ENCODE measurements at places on chromosomes 3 and 15. TPM values are rescaled to one million over a fixed set of nuclear protein-coding genes. Genes with fewer than 3 reads are reported as not detected.

The DUSP7 gene
- 41.3 TPM for total RNA-seq

The PCSK6 gene
- total RNA-seq: 1.1 TPM

The DAZL gene
- not detected for total RNA-seq

The RAB6B gene
- total RNA-seq: 0.23 TPM

The CHDH gene
- total RNA-seq: 0.72 TPM

The CHRNA7 gene
- total RNA-seq: 0.16 TPM

The SPSB4 gene
- not detected for total RNA-seq

The SLC12A8 gene
- total RNA-seq: not detected

The FAM174B gene
- total RNA-seq: 4.2 TPM

The HEG1 gene
- 27.0 TPM for total RNA-seq

The PATL2 gene
- total RNA-seq: 43.5 TPM

The IL20RB gene
- total RNA-seq: 2.0 TPM

- H3K4me3 ChIP-seq: no peak overlapping the region
- H3K27me3 ChIP-seq: peaks cover 9% of the 10 kb centered on the region
- H3K4me1 ChIP-seq: peaks cover 14% of the 10 kb centered on the region
- H3K36me3 ChIP-seq: no peaks in the 10 kb centered on the region
- DNase-seq: no peak
- H3K27ac ChIP-seq: no peak overlapping the region
These were observed 4.4 kb downstream of the ALPK3 start for GRCh38 chr15:84821501-84822021.

- no peaks in the 10 kb centered on the region for H3K4me1 ChIP-seq
- H3K27ac ChIP-seq: no peak overlapping the region
- H3K36me3 ChIP-seq: no peaks in the 10 kb centered on the region
- no peak for DNase-seq
These were observed 162.8 kb upstream of the PEX5L start for GRCh38 chr3:180199417-180199995.

DNA sequence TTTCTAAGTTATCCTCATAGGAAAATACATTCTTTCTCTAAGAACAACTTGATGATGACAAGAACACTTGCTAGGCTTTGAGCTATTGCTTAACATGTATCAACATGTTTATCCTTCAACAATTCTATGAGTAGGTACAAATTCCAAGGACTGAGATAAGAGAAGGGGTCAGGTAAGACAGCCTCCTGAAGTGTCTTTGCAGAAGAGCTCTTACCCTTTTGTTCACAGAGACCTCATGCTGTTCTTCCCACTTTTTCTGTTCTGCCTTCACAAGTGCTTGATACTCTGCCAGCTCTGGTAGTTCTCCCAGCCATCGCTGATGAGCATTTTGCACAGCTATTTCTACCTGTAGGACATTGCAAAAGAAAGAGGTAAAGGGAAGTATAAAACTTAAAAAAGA lies 50.9 kb downstream of the CEP152 start:
- H3K4me1 ChIP-seq: no peaks in the 10 kb centered on the region
- H3K36me3 ChIP-seq: no peaks in the 10 kb centered on the region
- H3K27ac ChIP-seq: no peak overlapping the region
- DNase-seq: no peak
- H3K27me3 ChIP-seq: no peaks in the 10 kb centered on the region

GRCh38 chr15:87489456-87489855 lies 767.1 kb downstream of the NTRK3 start:
- H3K36me3 ChIP-seq: no peaks in the 10 kb centered on the region
- no peaks in the 10 kb centered on the region for H3K27me3 ChIP-seq
- no peak overlapping the region for H3K27ac ChIP-seq
- H3K4me1 ChIP-seq: no peaks in the 10 kb centered on the region
- no peak for DNase-seq

- no peaks in the 10 kb centered on the region for H3K36me3 ChIP-seq
- no peaks in the 10 kb centered on the region for H3K4me1 ChIP-seq
- peaks cover 2% of the 10 kb centered on the region for H3K27me3 ChIP-seq
- no peak for DNase-seq
- no peak overlapping the region for H3K4me3 ChIP-seq
These were observed 39.0 kb downstream of the KIF9 start for GRCh38 chr3:47243419-47244147.

DNA sequence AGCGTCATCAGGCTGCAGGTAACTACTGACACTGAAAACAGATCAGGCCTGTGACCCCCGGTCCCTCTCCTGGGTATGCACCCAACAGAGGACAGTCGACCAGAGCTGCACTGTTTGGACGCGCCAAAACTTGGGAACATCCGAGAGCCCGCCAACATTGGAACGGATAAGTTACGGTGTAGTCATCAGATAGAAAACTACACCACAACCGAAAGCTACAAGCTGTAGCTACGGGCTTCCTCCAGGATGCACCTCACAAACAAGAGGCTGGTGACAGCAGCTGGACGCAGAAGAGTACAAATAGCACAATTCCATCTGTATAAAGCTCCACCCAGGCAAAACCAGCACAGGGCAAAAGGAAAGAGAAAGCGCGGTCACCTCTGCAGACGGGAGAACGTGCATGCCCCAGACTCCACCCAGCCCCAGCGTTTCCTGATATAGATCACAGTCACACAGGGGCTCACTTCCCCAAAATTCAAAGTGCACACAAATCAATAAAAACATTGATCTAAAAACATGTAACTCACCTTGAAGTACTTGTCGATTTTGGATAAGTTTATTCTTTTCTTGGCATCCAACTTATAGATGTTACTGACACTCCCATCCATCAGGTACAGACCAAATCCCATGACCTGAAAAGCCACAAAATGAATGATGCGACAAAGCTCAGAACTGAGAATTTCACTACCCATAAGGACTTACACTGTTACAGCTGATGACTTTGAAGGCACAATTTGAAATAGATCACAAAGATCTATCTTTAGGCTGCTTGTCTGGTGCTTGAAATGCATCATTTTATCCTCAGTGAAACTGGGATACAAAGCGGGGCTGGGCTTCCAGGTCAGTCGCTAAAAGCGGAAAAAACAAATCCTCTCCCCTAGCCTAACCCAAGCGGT lies 43.3 kb downstream of the CYFIP1 start:
- no peak overlapping the region for H3K4me3 ChIP-seq
- no peak for DNase-seq
- no peaks in the 10 kb centered on the region for H3K36me3 ChIP-seq
- H3K27ac ChIP-seq: no peak overlapping the region

DNA sequence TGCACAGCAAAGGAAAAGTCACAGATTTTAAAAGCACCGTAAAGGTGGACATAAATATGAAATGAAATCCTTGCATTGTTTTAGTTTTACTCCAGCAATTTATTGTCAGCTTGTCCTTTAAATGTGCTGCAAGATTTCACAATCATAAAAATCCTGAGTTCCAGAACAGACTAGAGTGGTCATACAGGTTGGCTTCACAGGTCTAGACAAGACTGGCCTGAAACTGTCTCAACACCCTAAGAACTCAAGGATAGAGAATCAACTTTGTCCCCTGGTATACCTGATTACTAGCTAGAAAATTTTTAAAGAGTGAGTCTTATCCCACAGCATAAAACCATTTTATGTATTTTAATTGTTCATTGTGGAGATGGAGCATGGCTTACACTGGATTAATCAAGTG lies 521.7 kb upstream of the MCTP2 start:
- H3K36me3 ChIP-seq: no peaks in the 10 kb centered on the region
- H3K27me3 ChIP-seq: no peaks in the 10 kb centered on the region
- H3K4me1 ChIP-seq: no peaks in the 10 kb centered on the region
- no peak overlapping the region for H3K27ac ChIP-seq

- no peaks in the 10 kb centered on the region for H3K27me3 ChIP-seq
- H3K4me1 ChIP-seq: peaks cover 17% of the 10 kb centered on the region
- no peak overlapping the region for H3K27ac ChIP-seq
- no peak for DNase-seq
These were observed 249.1 kb upstream of the MCTP2 start for GRCh38 chr15:93982226-93982727.

DNA sequence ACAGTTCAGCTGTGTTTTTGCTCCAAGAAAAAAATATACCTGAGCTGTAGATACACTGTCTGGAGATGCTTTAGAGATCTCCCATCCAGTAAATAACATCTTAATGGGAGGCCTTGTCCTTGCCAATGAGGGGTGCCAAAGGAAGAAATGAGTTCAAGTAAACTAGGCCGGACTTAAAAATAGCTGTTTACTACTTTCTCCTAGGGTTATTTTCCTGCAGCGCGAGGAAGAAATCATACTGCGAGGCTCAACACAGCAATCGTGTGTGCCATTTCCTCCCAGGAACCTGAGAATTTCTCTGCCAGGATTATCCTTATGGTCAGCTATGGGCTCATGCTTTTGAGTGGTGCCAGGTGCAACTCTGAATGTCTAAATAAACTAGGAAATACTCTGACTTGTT lies 71.9 kb downstream of the CMTM8 start:
- no peak for DNase-seq
- no peak overlapping the region for H3K4me3 ChIP-seq
- H3K27ac ChIP-seq: no peak overlapping the region

DNA sequence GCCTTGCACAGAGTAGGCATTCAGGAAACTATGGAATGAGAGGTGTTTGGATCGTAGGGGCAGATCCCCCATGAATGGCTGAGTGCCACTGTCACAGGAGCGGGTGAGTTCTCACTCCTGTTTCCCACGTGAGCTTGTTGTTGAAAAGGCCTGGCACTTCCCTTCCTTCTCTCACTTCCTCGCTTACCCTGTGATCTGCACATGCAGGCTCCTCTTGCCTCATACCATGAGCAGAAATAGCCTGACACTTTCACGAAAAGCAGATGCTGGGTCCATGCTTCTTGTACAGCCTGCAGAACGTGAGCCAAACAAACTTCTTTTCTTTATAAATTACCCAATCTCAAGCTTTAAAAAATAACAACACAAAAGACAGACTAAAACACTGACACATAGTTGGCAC lies 55.4 kb downstream of the AGBL1 start:
- no peaks in the 10 kb centered on the region for H3K36me3 ChIP-seq
- H3K4me1 ChIP-seq: no peaks in the 10 kb centered on the region

- H3K27me3 ChIP-seq: no peaks in the 10 kb centered on the region
- H3K27ac ChIP-seq: no peak overlapping the region
- no peaks in the 10 kb centered on the region for H3K36me3 ChIP-seq
- DNase-seq: no peak
These were observed 236.2 kb downstream of the IL5RA start for GRCh38 chr3:2873986-2874385.

GRCh38 chr3:15486020-15486419 lies 35.5 kb downstream of the COLQ start:
- H3K4me3 ChIP-seq: no peak overlapping the region
- H3K27me3 ChIP-seq: no peaks in the 10 kb centered on the region
- DNase-seq: no peak
- H3K27ac ChIP-seq: no peak overlapping the region
- H3K4me1 ChIP-seq: peaks cover 5% of the 10 kb centered on the region

GRCh38 chr15:40929660-40930429 lies 705 bp downstream of the DLL4 start:
- no peak for DNase-seq
- peak overlapping the region; percentile 78 for H3K4me3 ChIP-seq
- H3K36me3 ChIP-seq: no peaks in the 10 kb centered on the region
- peaks cover 23% of the 10 kb centered on the region for H3K4me1 ChIP-seq

GRCh38 chr3:13420831-13421765 lies 976 bp upstream of the NUP210 start:
- peak overlapping the region; percentile 97 for H3K27ac ChIP-seq
- H3K36me3 ChIP-seq: no peaks in the 10 kb centered on the region
- no peaks in the 10 kb centered on the region for H3K27me3 ChIP-seq

GRCh38 chr3:134092208-134092701 lies 62.5 kb upstream of the SLCO2A1 start:
- DNase-seq: no peak
- H3K4me3 ChIP-seq: no peak overlapping the region
- H3K4me1 ChIP-seq: no peaks in the 10 kb centered on the region
- H3K36me3 ChIP-seq: no peaks in the 10 kb centered on the region
- H3K27me3 ChIP-seq: peaks cover 3% of the 10 kb centered on the region
- no peak overlapping the region for H3K27ac ChIP-seq

- H3K4me3 ChIP-seq: no peak overlapping the region
- no peak for DNase-seq
- H3K27ac ChIP-seq: no peak overlapping the region
- H3K27me3 ChIP-seq: no peaks in the 10 kb centered on the region
- peaks cover 9% of the 10 kb centered on the region for H3K36me3 ChIP-seq
These were observed 9.3 kb downstream of the RAB7A start for GRCh38 chr3:128735287-128735686.

GRCh38 chr3:67357610-67358458 lies 296.6 kb downstream of the SUCLG2 start:
- DNase-seq: no peak
- H3K27me3 ChIP-seq: no peaks in the 10 kb centered on the region
- no peaks in the 10 kb centered on the region for H3K36me3 ChIP-seq

DNA sequence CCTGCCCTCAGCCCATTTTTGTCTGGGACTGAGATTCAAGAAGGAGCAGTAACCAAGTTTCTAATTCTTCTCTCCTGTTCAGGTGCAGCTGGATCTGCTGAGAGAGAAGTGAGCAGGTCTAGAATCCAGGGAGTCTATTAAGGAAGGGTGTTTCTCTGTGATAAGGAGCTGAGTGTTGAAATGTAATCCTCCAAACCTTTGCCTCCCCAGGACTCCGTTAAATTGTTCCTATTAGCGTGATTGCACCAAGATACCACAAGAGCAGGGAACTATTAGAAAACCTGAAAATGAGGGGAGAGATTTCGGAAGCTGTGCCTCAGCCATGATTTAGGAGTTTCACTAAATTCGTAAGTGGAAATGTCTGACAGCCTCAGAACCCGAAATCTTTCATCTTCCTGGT lies 192.6 kb downstream of the EBLN2 start:
- H3K4me1 ChIP-seq: no peaks in the 10 kb centered on the region
- H3K27me3 ChIP-seq: peaks cover 5% of the 10 kb centered on the region
- no peaks in the 10 kb centered on the region for H3K36me3 ChIP-seq
- DNase-seq: no peak

GRCh38 chr3:38313695-38314094 lies 31.6 kb downstream of the SLC22A14 start:
- H3K36me3 ChIP-seq: no peaks in the 10 kb centered on the region
- DNase-seq: no peak
- no peak overlapping the region for H3K4me3 ChIP-seq
- no peaks in the 10 kb centered on the region for H3K4me1 ChIP-seq

GRCh38 chr3:66466606-66467270 lies 34.1 kb downstream of the LRIG1 start:
- no peak overlapping the region for H3K27ac ChIP-seq
- H3K36me3 ChIP-seq: no peaks in the 10 kb centered on the region
- no peaks in the 10 kb centered on the region for H3K4me1 ChIP-seq
- H3K4me3 ChIP-seq: no peak overlapping the region
- no peak for DNase-seq

GRCh38 chr15:58537033-58537432 lies 105.2 kb downstream of the LIPC start:
- no peak for DNase-seq
- H3K4me3 ChIP-seq: no peak overlapping the region
- no peak overlapping the region for H3K27ac ChIP-seq
- no peaks in the 10 kb centered on the region for H3K4me1 ChIP-seq

- no peak overlapping the region for H3K27ac ChIP-seq
- H3K36me3 ChIP-seq: no peaks in the 10 kb centered on the region
- no peak overlapping the region for H3K4me3 ChIP-seq
- H3K27me3 ChIP-seq: no peaks in the 10 kb centered on the region
- no peak for DNase-seq
These were observed 148.5 kb downstream of the MFSD1 start for GRCh38 chr3:158950178-158950901.

- no peaks in the 10 kb centered on the region for H3K4me1 ChIP-seq
- no peaks in the 10 kb centered on the region for H3K36me3 ChIP-seq
- DNase-seq: no peak
- no peak overlapping the region for H3K27ac ChIP-seq
These were observed 26.9 kb upstream of the CACNA2D2 start for GRCh38 chr3:50530001-50530970.

- H3K27ac ChIP-seq: no peak overlapping the region
- no peaks in the 10 kb centered on the region for H3K36me3 ChIP-seq
- H3K27me3 ChIP-seq: peaks cover 55% of the 10 kb centered on the region
- H3K4me1 ChIP-seq: peaks cover 26% of the 10 kb centered on the region
These were observed 2.4 kb downstream of the BSN start for GRCh38 chr3:49556500-49557275.
